NAMALWA (cell line): ENCODE measurements at places on chromosomes 12 and 14.

DNA sequence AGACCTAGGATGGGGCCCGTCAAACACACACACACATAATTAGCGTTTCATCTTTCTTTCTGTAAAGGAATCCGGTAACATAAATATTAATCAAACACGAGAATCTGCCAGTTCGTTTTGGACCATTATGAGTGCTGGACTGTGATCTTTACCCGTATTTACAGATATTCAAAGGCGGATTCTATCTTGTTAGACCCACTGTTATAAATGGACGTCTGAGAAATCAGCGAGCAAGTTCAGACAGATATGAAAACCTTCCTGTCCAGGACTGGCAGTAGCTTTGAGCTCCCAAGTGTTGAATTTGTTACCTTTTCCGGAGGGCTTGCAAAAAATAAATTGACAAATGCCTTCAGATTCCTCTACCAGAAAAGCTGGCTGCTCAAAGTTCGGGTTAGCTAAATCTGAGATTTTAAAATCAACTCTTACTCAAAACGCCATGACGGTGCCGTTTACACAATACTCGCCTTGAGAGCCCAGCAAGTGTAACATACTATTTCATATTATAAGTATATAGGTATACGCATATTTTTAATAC lies 27.6 kb downstream of the BCL11B start:
- no peak for DNase-seq

DNA sequence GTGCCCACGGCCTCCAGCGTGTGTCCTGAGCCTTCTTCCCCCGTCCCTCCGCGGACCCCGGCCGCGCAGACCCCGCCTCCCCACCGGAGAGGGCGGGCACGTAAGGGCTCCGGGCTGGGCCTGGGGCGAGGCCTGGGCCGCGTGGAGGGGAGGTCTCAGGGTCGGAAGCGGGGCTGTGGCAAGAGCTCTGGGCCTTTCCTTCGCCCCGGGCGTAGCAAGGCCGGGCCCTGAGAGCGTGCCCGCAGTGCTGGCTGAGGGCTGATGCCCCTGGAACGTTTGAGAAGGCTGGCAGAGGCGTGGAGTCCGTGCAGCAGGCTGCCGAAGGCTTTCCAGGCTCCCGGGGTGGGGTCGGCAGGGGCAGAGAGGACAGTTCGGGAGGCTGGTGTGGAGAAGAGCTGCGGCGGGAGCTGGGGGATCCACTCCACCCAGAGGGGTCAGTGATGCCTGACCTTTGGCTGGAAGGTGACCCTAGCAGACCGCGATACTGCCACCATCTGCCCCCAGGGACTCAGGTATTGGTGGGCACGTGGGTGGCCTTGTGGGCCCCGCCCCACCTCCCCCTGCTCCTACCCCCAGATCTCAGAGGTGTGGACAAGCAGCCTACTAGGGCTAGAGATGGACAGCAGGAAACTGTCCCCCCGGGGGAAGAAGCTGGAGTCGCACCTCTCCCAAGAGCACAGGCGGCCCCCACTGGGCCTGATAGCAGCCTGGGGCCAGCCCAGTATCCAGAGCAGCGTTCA lies 558 bp downstream of the TEX22 start:
- DNase-seq = peak; percentile 71

- no peak for DNase-seq
Measured at GRCh38 chr12:90999527-90999926, 5.2 kb downstream of the EPYC start.

GRCh38 chr14:56514663-56515371 lies 64.8 kb upstream of the TMEM260 start:
- DNase-seq = no peak

GRCh38 chr12:18402872-18403611 lies 141.7 kb downstream of the PIK3C2G start:
- no peak for DNase-seq

DNA sequence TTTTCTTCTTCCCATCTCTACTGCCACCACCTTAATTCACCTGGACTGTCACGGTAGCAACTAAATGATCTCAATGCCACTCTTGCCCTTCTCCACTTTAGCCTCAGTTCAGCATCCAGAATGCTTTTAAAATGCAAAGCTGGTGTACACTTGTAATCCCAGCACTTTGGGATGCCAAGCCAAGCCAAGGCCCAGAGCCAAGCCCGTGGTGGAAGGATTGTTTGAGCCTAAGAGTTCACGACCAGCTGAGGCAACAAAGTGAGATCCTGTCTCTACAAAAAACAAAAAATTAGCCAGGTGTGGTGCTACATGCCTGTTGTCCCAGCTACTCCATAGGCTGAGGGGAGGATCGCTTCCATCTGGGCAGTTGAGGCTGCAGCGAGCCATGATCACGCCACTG lies 5.9 kb downstream of the CIPC start:
- DNase-seq = no peak

DNA sequence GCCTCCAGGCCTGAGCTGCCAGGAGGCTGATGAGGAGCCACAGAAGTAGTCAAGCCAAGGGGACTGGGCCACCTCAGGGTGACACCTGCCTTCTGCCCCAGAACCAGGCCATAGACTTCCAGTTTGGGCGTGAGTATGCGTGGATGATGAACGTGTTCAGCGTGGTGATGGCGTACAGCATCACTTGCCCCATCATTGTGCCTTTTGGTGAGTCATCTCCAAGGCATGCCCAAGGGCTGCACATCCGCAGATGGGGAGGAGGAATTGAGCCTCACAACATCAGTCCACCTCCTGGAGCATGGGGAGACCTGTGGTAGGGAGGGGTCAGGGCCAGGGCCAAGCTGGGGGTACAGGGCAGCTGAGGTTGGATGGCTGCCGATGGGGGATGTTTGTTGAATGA lies 22.3 kb downstream of the NGB start:
- DNase-seq = no peak

DNA sequence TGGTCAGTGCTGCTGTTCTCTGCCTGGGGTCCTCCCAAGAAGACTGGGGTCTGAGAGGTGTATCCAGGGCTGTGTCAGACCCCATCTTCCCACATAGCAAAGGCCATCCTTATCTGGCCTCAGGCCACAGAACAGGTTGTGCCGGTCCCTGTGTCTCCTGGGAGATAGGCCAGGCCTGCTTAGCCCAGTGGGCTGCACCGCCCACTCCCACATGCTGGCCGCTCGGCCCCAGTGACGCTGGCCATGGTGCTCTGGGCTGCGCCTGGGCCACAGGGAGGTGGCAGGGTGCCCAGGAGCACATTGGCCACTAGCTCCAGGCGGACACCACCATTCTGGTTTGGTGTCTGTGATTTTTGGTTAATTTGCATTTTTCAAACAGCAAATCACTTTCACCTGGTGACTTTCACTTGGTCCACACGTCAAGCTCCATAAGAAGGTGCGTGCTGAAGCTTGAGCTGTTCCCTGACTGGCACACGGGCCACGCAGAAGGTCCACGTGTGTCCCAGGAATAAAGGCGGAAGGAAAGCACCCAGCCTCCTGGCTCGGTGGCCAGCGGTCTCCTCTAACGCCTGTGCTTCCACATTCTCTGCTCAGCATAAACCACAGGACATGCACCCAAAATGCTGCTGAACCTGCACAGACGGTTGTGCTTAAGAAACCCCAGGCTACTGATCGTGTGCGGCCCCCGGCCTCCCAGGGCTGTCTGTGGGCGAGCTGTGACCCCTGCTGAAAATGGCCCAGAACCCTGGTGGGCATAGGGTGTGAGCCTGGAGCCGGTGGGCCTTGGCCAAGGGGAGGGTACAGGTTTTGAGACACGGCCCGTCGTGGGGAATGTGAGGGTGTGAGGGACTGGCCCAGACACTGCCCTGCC lies 4.6 kb downstream of the FBRSL1 start:
- no peak for DNase-seq

GRCh38 chr12:125860672-125861288 lies 795.5 kb downstream of the AACS start:
- DNase-seq = no peak

DNA sequence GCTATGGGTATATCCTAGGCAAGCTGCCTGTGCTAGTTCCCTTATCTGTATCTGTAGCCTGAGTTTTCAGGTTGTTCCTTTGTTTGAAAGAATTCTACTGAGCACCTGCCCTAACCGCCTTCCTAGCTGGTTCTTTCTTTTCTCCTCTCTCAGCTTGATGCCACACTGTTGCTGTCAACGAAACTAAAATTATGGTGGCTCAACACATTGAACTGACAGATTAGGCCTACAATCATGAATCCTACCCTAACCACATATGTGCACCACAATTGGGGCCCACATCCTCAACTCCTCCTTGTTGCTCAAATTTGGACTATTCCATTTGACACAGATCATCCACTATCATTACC lies 36.2 kb upstream of the RESF1 start:
- DNase-seq = no peak

DNA sequence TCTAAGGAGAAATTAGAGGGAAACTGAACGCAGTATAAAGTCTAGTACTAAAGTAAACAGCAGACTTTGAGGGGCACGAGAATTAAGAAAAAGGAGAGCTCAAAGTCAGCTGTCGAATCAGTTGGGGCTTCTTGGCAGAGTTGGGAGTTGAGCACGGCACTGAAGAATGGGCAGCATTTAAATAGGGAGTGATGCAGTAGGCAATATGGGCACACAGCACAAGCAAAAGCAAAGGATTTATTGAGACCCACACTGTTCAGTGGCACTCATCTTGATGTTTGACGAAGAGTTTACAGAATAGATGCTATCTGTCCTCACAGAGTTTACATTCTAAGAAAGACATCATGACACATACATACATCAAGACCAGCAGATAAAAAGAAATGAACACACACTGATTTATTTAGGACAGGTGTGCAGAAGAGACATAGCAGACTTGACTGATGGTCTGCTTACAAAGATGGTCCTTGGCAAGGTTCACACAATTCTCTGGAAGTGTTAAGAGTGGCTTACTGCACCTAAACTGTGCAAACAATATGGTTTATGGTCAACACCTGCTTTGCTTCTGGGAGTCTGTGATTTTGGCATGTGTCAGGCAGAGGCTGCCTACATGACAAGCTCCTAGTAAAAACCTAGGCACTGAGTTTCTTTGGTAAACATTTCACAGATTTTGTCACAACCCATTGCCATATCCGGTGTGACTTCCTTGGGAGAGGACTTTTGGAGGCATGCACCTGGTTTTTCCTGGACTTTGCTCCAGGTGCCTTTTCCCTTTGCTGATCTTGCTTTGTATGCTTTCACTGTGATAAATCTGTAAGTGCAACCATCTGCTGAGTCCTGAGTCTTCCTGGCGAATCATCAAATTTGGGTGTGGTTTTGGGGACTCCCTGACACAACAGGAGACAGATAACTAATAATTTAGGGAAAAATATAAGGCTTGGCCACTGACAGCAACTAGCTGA lies 26.3 kb downstream of the ALKBH1 start:
- DNase-seq = no peak

GRCh38 chr14:102304611-102305506 lies at the start of gene MOK:
MOK (minus strand) TSS chr14:102305164; CDS start chr14:102304968, 196 bp downstream.
- DNase-seq = peak; percentile 98

GRCh38 chr12:69331909-69332684 lies 16.1 kb upstream of the LYZ start:
- no peak for DNase-seq

- no peak for DNase-seq
Measured at GRCh38 chr14:73810478-73811163, 41.0 kb upstream of the PTGR2 start.
